Motor neuron (in vitro differentiated cells): ENCODE measurements at places on chromosomes 7 and 10. TPM values are rescaled to one million over a fixed set of nuclear protein-coding genes. Genes with fewer than 3 reads are reported as not detected.

DMTF1 gene
- total RNA-seq: 116 and 141 TPM in 2 replicates

CNNM1 gene
- 3.2 TPM in 2 replicates for total RNA-seq

PTN gene
- total RNA-seq: 30.1 and 31.8 TPM in 2 replicates

GRCh38 chr10:33352615-33353014, 18.1 kb upstream of the NRP1 start:
- peak; percentile 69 for ATAC-seq

GRCh38 chr7:12805957-12806356, 118.5 kb downstream of the ARL4A start:
- no peak for ATAC-seq

- peak; percentile 78 for ATAC-seq
Measured at GRCh38 chr10:131802996-131803395, 97.8 kb upstream of the PPP2R2D start.

DNA sequence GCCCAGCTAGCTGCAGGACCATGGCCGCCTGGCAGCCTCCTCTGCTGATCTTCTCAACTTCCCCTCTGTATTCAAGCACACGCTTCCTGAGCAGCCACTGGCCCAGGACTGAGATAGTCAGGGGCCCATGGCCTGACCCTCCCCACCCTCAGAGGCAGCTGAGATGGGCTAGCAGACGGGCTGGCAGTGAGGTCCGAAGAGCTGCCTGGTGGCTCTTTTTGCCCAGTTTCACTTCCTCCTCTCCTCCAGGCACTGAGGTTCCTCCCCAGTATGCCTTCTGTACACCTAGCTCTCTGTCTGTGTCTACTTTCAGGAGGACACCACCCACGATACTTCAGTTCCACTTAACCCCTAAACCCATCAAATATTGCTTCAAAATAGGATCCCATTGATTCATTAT, 395.6 kb downstream of the TNS3 start:
- no peak for ATAC-seq

GRCh38 chr7:17436126-17436525, 137.7 kb downstream of the AHR start:
- no peak for ATAC-seq

- peak; percentile 62 for ATAC-seq
Measured at GRCh38 chr10:117541909-117542705, 439 bp upstream of the EMX2 start.

GRCh38 chr10:84540022-84540616, 211.7 kb downstream of the CCSER2 start:
- no peak for ATAC-seq

DNA sequence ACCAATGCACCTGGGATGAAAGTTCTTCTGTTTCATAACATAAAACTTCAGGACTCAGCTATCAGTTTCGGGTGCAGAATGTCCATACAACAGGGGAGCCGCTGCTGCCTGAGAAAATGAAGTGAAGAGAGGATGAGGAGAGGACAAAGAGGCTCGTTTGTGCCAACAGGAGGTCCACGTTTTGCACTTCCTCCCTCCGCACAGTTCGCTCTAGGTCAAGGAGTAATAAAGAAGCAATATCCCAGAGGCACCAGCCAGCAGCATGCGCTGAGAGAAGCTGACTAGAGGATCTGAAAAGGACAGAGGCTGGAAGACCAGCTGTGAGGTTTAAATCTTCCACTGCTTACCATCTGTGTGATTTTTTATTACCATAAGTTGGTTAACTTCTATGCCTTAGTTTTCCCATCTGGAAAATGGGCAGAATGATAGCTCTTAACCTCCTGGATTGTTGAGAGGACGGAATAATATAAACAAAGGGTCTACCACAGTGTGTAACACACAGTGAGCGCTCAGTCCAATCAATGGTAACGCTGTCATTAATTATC, 709 bp downstream of the GPAM start:
- no peak for ATAC-seq
